Esophagus squamous epithelium (tissue), 5 donors: ENCODE measurements at places on chromosomes 16 and 17.

DNA sequence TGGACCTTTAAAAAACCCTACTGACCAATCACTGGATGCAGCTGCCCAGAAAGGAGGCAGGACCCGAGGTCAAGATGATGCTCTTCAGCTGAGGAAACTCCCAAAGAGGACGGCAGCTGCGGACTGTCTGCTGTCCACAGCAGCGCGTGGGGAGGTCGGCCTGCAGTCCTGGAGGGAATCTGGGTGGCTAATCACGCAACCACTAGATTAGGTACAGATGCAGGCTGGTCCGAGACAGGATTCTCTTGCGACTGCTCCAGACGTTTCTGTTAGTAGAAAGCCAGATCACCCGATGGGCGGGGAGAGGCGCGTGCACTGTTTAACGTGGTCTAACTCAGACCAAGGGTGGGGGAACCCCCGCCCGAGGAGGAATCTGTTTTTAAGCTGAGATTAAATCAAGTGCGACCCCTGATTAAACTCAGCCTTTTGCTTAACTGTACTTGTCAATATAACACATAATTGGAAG, 8.8 kb downstream of the CTRB2 start:
- DNase-seq: no peak

DNA sequence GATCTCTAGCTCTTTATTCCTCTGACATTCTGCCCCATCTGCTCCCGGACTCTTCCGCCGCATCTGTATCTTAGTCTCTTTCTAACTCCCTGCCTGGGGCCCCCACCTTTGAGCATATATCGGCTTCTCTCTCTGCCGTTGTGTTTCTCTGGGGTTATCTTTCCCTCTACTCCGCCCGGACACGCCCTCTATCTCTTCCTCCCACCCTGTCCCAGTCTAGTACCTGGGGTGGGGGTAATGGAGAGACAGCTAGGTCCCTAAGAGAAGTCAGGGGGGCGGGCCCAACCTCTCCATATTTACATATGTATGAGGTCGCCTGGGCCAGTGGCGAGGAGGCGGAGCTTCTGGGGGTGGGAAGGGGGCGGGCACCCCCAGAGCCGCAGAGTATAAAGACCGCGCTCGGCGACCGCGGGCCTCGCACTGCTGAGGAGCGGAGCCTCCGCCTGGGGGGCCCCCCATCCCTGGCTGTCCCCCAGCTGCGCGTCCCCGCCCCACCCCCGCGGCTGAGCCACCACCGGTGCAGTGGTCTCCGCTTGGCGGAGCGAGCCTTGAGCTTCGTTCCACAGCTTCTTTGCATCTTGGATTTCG, at the start of gene ATP1B2:
ATP1B2 (plus strand) TSS at position 418 of the 588 bp plus-strand sequence. CDS start 593 bp downstream, outside the sequence.
- DNase-seq: no peak

DNA sequence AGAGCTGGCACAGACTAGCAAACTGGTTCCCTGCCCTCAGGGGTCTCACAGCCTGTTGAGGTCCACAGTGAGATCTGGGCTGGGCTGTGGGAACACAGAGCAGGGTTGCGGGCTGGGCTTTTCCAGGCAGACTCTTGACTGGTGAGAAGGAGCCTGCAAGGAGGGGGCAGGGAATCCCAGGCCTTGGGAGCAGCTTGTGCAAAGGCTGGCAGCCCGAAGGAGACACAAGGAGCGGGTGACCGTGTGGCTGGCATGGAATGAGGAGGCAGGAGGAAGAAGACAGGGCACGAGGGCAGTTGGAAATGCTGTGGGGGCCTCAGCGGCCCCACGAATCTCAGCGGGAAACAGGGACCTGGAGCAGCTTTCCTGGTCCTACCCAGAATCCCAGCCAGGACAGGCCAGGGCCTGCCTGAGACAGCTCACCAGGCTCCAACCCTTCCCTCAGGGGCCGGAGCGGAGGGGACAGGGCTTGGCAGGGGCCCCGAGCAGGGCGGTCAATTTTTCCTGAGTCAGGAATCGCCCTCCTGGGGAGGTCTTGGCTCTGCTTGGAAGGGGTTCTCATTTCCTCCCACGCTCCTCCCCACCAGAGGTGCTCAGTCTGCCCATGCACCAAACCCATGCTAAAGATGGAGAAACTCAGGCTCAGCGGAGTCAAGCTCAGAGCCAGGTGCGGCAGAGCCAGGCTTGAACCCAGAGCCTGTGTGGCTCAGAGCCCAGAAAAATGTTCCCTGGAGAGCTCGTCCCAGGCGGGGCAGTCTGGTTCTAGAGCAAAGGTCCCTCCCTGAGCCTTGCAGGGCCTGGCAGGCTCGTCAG, 9.2 kb upstream of the SNN start:
- no peak for DNase-seq

- no peak for DNase-seq
These were observed 51.2 kb upstream of the DHX40 start for GRCh38 chr17:59513934-59514841.

GRCh38 chr16:82834151-82834815, 207.5 kb downstream of the CDH13 start:
- no peak for DNase-seq

- no peak for DNase-seq
These were observed 83.0 kb downstream of the OR1D5 start for GRCh38 chr17:2980211-2980903.

GRCh38 chr16:83769397-83770008, 38.3 kb upstream of the HSBP1 start:
- no peak for DNase-seq

DNA sequence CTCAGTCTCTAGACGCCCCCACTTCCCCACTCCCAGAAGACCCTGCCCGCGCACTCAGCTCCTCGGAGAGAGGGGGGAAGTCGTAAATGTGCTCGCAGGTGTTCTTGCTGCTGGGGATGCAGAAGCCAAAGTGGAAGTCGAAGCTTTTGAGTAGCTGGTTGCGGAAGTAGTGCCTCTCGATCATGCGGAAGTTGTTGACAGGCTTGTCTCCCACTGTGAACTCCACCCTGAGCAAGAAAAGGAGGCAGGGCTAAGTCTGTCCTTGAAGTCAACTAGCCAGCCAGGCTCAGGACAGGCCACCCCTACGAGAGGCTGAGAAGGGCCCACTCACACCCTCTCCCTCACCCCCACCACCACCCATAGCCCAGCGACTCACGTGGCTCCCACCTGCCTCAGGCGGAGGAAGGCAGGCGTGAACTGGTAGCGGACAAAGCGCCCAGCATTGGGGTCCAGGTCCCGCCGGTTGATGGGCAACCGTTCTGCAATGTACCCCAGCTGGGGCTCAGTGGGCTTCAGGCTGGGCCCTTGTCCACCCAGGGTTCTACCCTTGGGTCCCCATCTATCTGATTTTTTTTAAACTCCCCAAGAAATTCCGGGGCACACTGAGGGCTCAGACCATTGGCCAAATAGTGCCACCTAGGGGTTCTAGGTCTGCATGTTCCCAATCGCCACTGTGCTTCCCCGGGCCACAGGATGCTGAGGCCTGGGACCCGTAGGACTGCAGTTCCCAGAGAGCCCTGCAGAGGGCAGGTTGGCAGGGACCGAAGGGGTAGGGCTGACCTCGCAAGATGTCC, 4.6 kb downstream of the UNC119 start:
- no peak for DNase-seq

- DNase-seq: no peak
These were observed 47.8 kb upstream of the FOXF1 start for GRCh38 chr16:86462334-86463084.

GRCh38 chr16:85430523-85431421, 182.3 kb upstream of the GSE1 start:
- no peak for DNase-seq

DNA sequence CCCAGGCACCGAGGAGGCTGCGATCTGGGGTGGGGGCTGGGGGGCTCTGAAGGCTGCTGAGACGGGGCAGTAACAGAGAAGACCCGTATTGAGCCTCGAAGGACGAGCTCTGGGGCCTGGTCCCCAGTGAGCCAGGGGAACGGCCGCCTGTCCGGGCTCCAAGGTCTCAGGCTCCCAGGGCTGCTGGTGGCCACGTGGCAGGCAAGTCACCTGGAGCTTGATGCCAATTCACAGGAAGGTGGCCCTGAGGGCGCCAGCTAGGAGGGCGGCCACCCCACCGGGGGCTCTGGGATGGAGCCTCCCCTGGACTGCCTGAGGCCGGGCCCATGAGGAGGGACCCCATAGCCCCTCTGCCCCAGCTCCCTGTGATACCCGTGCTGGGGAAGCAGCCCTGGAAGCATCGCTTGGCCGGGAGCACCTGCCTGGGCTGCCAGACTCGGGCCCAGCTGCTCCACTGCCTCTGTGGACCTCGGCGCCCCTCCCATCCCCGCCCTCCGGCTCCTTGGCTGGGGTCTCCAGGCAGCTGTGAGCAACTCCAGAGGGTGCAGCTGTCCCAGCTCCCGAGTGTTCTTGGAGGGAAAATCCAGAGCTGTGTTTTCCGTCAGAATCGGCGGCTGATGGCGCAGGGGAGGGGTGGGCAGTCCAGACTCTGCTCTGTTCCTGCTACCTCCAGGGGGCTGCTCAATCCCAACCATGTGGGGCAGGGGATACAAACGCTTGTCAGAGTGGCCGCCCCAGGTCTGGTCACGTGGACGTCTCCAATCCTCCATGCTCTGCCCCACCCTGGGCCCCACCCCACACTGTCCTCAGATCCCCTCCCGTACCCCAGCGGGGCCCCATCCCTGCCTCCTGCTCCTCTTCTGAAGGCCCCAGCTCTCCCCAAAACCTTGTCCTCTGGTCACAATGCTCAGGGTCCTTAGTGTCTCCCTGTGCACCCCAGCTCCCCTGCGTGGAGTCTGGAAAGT, 67.2 kb upstream of the GNG13 start:
- no peak for DNase-seq

DNA sequence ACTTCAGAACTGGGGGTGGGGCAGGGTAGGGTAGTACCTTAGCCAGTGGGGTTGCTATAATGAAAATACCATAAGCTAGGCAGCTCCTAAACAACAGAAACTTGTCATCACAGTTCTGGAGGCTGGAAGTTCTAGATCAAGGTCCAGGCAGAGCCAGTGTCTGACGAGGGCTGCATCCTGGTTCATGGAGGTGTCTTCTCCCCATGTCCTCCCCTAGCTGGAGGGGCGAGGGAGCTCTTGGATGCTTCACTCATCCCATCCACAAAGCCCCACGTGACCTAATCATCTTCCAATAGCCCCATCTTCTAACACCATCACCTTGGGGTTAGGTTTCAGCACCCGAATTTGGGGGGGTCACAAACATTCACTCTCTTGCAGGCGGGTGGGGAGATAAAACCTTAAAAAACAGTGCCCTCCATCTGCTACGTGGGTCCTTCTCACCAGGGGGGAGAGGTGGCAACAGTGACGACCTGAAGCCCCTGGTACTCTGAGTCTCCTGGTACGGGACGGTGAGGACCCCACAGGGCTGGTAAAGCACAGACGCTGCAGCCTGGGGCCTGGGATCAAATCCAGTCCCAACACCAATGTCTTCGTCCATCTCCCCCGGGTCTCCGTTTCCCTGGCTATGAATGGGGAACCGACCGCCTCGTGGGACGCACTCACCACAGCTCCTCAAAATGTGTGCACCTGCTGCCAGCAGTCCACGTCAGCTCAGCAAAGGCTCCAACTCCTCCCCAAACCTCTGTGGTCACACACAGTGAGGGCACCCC, 22.8 kb downstream of the RAB40B start:
- no peak for DNase-seq

- no peak for DNase-seq
These were observed 43.5 kb downstream of the NT5M start for GRCh38 chr17:17346428-17347233.

DNA sequence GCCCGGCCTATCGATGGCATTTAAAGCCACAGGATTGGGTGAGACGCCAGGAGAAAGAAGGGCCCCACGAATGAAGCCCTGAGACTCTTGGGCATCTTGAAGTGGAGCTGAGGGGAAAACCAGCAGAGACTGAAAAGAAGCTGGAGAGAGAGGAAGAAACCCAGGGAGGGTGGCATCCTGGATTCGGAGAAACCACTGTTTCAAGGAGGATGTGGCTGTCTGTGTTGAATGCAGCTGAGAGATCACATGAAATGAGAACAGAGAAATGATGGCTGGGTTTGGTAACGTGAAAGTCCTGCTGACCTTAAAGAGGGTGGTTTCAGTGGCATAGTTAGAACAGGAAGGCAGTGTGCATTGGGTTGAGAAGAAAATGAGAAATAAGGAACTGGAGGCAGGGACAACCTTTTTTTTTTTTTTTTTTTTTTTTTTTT, 3.8 kb downstream of the TNFSF12 start:
- no peak for DNase-seq

GRCh38 chr16:444027-444426, 18.6 kb downstream of the RAB11FIP3 start:
- no peak for DNase-seq

DNA sequence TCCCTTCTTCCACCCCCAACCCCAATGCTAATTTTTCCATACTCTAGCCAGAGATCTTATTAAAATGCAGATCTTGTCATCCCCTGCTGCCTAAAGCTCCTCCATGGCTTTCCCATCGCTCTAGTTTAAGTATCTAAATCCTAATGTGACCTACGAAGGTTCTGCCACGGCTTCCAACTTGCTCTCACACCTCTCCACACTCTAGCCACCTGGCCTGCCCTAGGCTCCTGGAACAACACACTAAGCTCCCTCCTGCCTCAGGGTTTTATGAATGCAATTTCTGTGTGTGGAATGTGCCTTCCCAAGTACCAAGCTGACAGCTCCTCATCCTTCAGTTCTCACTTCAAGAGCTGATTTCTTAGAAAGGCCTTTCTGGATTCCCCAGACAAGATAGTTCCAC, 16.6 kb downstream of the NXPH3 start:
- DNase-seq: no peak

- DNase-seq: no peak
These were observed 881 bp downstream of the MLLT6 start for GRCh38 chr17:38705803-38706504.

- no peak for DNase-seq
These were observed 16.0 kb upstream of the OR1F1 start for GRCh38 chr16:3171855-3172593.

DNA sequence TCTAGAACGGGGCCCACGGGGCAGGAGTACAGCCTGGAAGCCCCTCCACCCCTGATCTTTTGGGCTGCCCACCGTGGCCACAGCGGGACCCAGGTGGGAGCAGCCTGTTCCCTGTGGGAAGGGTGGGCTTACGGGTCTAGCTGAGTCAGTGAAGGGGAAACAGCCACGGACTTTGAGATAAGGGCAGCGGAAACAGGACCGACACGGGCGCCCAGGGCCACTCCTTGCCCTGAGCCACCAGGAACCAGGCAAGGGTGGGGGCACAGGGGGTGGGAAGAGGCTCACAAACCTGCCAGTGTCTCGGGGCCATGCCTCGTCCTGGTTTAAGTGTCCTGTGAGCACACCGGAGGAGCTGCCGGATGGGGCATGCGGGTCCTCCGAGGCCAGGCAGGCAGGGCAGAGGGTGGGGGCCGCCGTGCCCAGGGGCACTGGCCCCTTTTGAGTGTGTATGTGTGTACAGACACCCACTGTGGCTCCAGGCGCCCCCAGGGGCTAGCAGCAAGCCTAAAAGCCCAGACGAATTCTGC, 47.6 kb upstream of the PVALEF start:
- no peak for DNase-seq
